Diencephalon (tissue), 1 donor: ENCODE measurements at places on chromosomes 12 and 14. TPM values are rescaled to one million over a fixed set of nuclear protein-coding genes. Genes with fewer than 3 reads are reported as not detected.

The EXOC3L4 gene
- 0.46 TPM for total RNA-seq

The SLC17A8 gene
- total RNA-seq, result 10.1 TPM

The LHX5 gene
- 4.8 TPM for total RNA-seq

The GLT1D1 gene
- 24.9 TPM for total RNA-seq

The REP15 gene
- total RNA-seq, result 1.6 TPM

The ACRBP gene
- 0.46 TPM for total RNA-seq

The PLCZ1 gene
- total RNA-seq, result 2.3 TPM

The IRAK3 gene
- 4.4 TPM for total RNA-seq

The HOXC12 gene
- not detected for total RNA-seq

The OR6C76 gene
- not detected for total RNA-seq

The SLC2A14 gene
- 0.23 TPM for total RNA-seq

The CLEC12A gene
- total RNA-seq, result 0.23 TPM

The VASH1 gene
- 39.9 TPM for total RNA-seq

The FBRSL1 gene
- total RNA-seq, result 5.1 TPM
